ENCODE measurements at places on chromosomes 13 and 19. TPM values are rescaled to one million over a fixed set of nuclear protein-coding genes. Genes with fewer than 3 reads are reported as not detected.

Gene RGCC
- 17.1 TPM for total RNA-seq

DNA sequence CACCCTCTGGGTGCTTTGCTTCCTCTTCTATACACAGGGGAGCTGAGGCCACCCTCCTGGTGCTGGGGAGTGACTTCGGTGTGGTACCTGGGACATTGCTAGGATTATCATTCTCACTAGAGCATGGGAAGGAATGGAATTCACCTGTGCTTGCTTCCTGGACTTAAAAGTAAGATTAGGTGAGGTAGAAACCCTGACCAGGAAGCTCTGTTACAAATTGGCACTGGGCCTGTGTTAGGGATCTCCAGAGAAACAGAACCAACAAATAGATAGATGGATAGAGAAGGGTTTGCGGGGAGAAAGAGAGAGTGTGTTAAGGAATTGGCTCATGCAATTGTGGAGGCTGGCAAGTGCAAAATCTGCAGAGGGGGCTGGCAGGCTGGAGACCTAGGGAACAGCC is 13.9 kb upstream of the SIAH3 start:
- DNase-seq: no peak

GRCh38 chr13:32804673-32805230 is 211.5 kb upstream of the KL start:
- no peak for DNase-seq

DNA sequence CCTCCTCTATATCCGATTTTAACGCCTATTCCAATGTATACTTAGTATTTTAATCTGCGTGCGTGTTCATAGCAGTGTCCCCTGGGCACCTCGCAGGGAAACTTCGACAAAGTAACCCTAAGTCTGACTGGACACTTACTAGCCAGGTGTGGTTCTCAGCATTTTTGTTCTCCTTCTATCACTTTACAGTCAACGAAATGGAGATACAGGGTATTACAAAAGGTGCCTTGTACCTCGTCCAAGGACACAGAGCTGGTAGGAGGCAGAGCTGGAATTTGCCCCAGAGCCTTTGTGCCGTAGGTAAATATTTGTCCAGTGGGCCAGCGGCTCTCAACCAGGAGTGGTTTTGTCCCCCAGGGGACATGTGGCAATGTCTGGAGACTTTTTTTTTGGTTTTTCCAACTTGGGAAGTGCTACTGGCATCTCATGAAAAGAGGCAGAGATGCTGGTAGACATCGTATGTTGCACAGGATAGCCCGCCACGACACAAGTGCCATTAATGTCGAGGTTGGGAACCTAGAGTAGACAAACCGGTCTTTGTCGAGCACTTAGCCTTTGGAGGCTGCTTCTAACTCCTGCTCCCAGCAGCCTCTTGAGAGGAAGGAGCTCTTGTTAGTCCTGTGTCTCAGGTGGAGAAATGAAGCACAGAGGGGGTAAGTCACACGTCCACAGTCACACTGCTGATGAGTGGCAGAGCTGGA is 1.1 kb downstream of the ZNF444 start:
- no peak for DNase-seq

All from frontal cortex (tissue), 4 donors.